AG09309 (cell line): ENCODE measurements at places on chromosomes 12 and 14.

- DNase-seq = no peak
Measured at GRCh38 chr12:90574676-90575075, 380.3 kb downstream of the CCER1 start.

DNA sequence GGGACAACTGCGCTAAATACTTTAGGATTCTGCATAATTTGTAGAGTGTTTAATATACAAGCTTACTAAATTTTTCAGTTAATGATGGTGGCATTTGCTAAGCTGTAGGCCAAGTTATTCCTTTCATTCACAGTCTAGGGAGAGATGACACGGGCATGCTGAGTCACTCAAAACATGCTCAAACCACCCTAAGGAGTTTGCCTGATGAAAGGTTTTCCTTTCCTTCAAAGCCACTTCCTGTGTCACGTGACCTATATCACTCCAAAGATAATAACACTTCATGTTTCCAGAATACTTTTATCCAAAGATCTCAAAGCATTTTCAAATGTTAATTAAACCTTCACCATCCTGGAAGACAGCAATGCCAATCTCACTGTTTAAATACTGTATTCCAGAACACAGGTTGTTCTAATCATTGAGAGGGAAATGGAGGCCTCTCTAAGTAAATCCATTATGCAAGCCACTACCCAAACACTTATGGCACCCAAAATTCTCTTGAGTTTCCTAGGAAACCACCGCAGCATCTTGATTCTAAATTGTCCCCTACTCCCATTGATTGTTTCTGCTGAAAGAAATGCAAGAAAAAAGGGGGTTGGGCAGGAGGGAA is 207.0 kb upstream of the CDKN3 start:
- DNase-seq = no peak

- DNase-seq = no peak
Measured at GRCh38 chr14:80336608-80337106, 125.4 kb upstream of the DIO2 start.

GRCh38 chr14:60878536-60878935 is 102.3 kb downstream of the TRMT5 start:
- no peak for DNase-seq
